ENCODE measurements at places on chromosomes 4 and X. TPM values are rescaled to one million over a fixed set of nuclear protein-coding genes. Genes with fewer than 3 reads are reported as not detected.

DNA sequence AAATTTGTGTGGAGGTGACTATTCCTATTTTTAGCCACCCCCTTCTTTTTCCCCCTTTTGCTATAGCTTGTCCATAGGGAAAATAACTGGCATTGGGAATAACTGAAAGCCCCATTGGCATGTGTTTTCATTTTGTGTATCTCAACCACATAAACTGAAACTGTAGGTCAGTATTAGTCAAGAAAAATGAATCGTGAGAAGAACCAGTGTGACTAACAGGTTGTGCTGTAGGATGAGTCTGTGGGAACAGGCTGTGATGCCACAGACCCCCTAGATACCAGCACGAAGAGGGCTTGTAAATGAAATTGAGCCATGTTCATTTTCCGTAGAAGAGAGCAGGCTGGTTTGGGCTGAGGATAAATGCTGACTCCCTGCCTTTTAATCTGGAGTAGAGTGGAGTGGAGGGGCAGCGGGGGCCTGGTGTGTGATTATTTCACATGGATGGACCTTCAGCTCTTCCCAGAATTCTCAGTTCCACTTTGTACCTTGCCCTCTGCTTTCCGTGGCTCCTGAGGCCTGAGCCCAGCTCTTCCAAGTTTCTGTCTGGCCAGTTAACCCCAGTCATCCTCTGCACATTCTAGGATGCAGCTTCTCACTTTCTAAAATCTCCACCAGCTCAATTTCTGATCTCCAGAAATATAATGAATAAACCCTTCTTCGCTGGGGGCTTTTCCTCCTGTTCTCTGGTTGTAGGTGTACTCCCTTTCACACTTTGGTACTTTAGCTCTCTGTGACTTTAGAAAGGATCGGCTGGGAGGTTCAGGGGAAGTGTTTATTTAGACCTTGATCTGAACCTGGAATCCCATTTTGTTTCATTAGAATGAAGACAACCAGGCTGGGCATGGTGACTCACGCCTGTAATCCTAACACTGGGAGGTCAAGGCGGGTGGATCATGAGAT lies 37.3 kb downstream of the DCUN1D4 start:
- no peak for DNase-seq

- no peak for DNase-seq
These were observed 24.9 kb downstream of the GLRA2 start for GRCh38 chrX:14554131-14554715.

GRCh38 chr4:92646826-92647225 lies 343.1 kb downstream of the GRID2 start:
- no peak for DNase-seq

- no peak for DNase-seq
These were observed 273.7 kb downstream of the PTTG2 start for GRCh38 chr4:38233727-38234480.

DNA sequence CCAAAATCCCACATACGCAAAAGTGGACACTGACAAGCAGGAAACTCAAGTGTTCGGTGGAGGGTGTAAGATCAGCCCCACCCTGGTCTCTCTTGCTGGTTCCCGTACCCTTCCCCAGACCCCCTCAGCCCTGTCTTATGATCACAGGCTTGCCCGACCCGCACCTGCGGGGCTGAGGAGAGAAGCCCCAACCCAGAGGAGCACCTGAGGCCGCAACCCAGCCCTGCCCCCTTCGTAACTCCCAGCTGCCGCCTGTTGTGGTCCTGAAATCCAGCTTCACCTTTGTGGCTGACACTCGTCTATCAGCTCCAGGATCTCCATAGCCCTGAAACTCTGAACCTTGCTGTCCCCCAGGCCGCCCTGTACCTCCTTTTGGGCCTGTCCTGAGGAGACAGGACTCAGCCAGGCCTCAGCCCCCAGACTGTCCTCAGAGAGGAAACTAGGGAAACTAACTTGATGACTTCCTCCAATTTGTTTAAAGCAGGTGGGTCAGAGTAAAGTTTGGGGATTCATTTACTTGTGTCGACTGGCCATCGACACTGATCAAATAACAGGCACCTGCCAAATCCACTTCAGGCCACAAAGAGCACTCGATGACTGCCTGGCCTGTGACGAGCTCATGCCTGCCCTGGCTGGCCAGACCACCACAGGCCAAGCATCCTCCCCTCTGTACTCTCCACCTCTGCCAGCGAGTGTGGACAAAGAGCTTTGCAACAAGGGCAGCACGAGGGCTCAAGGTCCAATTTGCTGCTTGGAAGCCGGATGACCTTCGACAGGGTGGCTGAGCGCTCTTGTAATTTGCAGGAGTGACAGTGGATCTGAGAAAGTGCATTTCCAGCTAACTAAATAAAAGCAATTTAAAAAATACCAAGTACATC lies 19.3 kb downstream of the DCTD start:
- no peak for DNase-seq

DNA sequence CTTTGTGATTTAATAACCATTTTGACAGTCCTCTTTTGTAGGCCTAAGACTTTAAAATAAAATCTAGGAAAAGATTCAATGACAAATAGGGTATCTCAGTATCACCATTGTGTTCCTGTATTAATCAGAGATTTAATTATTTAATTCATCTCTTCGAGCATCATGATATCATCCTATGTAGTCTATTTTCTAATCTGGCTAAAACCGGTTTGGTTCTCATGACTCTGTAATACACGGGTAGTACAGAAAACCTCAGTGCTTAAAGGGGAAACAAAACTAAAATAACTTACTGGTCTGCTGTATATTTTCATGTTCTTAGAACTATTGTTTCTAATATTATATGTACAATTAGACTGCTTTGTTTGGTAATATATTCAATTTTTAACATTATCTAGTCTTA lies 23.7 kb upstream of the FBXW7 start:
- no peak for DNase-seq

- DNase-seq = no peak
These were observed 165.0 kb downstream of the ZNF674 start for GRCh38 chrX:46380148-46380752.

- peak; percentile 2 for DNase-seq
These were observed 905.2 kb downstream of the TRAM1L1 start for GRCh38 chr4:116180157-116180601.

DNA sequence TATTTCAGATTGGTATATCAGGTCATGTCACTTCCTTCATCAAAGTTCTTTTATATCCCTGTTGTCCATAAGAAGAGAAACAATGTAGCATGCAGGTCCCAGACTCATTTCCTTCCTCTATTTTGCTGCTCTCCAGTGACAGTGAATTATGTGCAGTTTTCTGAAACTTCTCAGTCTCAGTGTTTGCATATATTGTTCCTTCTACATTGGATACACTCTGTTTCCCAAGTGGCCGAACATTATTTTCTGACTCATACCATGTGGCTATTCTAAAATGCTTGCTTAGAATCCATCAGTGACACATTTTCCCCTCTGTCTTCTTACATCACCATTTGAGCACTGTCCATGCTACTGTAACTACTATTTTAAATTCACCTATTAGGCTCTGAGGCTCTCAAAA lies 305.7 kb downstream of the PDHA2 start:
- DNase-seq = no peak

- peak; percentile 36 for DNase-seq
These were observed 648.7 kb upstream of the DIPK2B start for GRCh38 chrX:45849261-45849862.

GRCh38 chrX:153926858-153927671 lies 1.0 kb upstream of the ARHGAP4 start:
- no peak for DNase-seq

DNA sequence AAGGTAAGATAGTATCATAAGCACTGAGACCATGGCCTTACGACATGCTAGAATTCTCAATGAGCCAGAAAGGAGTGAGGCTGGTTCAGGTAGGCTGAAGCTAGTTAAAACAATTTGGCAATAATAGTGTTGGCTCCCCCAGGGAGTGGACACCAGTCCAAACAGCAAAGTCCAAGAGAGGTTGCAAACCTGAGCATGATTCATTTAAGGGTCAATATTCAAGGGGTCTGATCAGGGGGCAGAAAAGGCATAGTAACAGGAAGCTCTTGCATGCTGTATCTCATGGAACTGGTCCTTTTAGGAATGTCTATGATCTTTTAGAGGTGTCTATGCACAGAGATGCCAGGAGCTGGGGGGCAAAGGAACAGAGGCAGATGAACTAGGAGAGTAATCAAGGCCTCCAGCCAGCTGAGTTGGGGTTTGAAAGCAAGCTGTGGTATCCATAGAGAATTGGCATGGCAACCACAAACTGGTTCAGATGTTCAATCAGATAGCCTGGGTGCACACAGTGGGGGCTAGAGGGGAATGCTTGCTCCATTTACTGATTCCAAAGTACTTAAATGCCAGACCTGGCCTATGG lies 5.1 kb downstream of the GJB1 start:
- DNase-seq = no peak

- DNase-seq = no peak
These were observed 41.0 kb upstream of the PITX2 start for GRCh38 chr4:110663738-110664444.

DNA sequence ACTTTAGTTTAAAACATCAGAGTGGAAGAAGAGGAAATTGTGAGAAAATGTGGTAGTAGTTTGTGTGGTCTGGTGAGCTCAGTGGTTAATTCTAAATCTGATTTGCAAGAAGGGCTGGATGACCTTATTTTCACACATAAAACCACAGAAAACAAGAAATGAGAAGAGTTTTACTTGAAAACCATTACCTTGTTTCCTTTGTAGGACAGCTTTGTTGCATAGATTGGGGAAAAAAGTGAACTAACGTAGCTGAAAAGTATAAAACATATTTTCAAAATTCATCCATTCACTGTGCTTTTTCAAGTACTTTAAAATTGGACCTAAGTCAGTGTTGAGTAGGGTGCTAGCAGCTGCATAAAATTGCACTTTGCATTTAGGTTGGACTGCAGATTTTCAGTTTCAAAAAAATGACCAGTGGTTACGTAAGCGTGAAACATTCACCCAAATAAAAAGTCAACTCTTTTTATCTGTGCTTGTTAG lies 211.3 kb downstream of the ARHGAP10 start:
- no peak for DNase-seq

- no peak for DNase-seq
These were observed 19.9 kb downstream of the RPS6KA6 start for GRCh38 chrX:84168095-84168494.

DNA sequence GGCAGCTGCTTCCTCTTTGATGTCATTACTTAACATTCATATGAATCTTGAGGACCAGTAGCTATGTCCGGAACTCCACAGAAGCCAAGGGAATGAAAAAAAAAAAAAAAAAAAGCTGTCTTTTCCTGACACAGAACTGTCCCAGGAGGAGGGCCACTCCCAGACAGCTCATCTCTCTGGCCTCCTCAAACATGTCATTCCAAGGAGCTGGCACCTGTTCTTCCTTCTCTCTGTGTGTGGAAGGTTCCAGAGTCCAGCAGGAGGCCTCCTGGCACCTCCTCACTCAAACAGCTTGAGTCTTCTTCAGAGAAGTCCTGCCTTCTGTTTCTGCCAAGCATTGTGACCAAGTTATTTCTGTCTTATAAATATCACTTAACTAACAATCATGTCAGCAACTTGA lies 458.5 kb downstream of the AFF2 start:
- DNase-seq = no peak

GRCh38 chr4:142961866-142962265 lies 115.8 kb upstream of the INPP4B start:
- no peak for DNase-seq

DNA sequence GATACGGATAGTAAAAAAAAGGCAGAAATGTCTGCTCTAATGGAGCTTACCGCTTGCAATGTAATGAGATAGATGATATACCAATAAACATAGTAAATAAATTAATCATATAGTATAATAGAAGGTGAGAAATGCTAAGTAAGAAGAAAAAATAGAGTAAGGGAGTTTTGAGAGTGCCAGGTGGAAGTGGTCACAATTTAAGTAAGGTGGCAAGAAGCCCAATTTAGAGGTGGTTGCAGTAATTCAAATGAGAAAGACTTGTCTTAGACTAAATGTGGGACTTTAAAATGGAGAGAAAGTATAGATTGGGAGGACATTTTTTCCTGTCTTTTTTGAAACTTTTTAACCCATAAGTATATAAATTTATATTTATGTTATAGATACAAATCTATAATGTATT lies 26.0 kb downstream of the TBC1D19 start:
- no peak for DNase-seq

DNA sequence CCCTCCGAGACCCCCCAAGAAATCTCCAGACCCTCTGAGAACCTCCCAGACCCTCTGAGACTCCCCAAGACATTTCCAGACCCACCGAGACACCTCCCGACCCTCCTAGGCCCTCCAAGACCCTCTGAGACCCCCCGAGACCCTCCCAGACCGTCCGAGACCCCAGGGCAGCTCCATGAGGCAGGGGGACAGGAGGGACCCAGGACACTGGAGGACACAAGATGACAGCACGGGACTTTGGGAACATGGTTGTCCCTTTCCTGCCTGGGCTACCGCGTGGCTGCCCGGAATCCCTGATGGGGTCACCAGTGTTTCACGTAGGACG lies 10.3 kb downstream of the CTBP1 start:
- no peak for DNase-seq

- DNase-seq = no peak
These were observed 1030.3 kb upstream of the LCORL start for GRCh38 chr4:19051831-19052230.

GRCh38 chr4:124974152-124974551 lies 261.6 kb upstream of the ANKRD50 start:
- DNase-seq = no peak

GRCh38 chr4:100823066-100823992 lies 305.5 kb upstream of the EMCN start:
- DNase-seq = no peak

GRCh38 chrX:107429090-107429489 lies 20.4 kb upstream of the FRMPD3 start:
- DNase-seq = peak; percentile 45

DNA sequence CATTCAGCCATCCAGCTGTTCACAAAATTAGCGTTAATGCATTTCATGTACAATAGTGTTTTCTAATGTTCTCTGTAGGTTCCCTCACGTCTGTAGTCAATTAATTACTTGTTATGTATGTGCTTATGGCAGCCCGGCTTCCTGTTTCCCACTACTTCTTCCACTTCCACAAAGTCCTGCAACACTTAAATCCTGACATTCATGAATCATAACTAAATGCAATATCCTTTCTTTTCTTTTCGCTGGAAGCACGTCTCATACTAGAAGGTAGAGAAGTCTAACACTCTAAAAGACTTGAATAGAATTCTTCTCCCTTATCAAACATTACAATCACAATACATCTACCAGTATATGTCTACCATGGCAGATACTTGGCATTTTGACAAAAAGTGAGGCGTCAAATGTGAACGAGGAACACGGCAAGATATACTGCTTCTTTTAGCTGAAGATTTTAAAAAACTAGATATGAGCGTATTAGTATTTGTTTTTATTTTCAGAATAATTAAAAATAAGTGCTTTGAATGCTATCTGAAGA lies 239.0 kb upstream of the DIAPH2 start:
- DNase-seq = no peak

DNA sequence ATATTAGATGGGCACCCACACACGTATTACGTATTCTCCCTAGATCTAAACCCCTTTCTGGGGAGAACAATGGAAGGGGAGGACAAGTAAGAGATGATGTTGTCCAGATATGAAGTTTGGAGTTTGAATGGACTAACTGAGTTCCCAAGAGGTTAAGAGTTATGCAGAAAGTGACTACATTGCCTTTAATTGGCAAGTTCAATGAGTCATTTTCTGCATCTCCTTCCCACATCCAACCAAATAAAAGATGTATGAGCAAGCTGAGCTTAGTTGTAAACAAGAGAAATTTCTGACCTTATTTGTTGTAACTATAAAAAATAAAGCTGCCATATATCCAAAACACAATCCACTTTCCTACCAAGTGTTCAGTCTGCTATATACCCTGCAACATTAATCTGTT lies 50.5 kb downstream of the TIGD2 start:
- DNase-seq = no peak

RHOXF2 gene
- total RNA-seq = not detected

CCDC158 gene
- total RNA-seq = not detected

F11 gene
- total RNA-seq = 0.86 TPM

FAM133A gene
- total RNA-seq = not detected

WNK3 gene
- not detected for total RNA-seq

ESX1 gene
- total RNA-seq = not detected

EFHC2 gene
- 0.95 TPM for total RNA-seq

Data from Calu3 (cell line).